CD8-positive, alpha-beta memory T cell (primary cell): ENCODE measurements at places on chromosomes 6 and 20. TPM values are rescaled to one million over a fixed set of nuclear protein-coding genes. Genes with fewer than 3 reads are reported as not detected.

DNA sequence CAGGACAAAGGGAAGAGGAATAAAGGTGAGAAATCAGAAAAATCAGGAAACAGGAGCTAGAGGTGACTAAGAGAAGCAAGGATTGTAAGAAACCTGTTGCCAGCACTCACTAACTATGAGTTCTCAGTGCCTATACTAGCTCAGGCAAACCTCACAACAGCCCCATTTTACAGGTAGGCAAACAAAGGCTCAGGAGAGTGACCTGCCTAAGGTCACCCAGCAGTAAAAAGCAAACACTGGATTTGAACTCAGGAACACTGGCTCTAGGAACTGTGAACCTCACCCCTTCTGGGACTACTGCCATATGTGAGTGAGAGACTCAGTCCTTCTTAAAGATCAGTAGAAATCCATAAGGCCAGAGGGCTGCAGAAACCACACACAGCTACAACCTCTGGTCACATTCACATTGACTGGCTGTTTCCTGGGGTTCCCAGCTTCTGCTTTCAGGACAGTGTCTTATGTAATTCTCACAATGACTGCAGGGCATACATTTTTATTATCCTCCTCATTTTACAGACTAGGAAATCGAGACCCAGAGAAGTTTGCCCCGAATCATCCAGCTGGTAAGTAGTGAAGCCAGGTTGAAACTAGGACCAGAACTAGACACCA, 80.7 kb upstream of the MAFB start:
- no peak for DNase-seq
- no peak overlapping the region for H3K4me3 ChIP-seq
- no peaks in the 10 kb centered on the region for H3K27me3 ChIP-seq
- H3K36me3 ChIP-seq = no peaks in the 10 kb centered on the region

- no peak overlapping the region for H3K27ac ChIP-seq
- no peaks in the 10 kb centered on the region for H3K4me1 ChIP-seq
- no peaks in the 10 kb centered on the region for H3K36me3 ChIP-seq
- no peak overlapping the region for H3K4me3 ChIP-seq
- DNase-seq = no peak
These were observed 429.9 kb downstream of the CD83 start for GRCh38 chr6:14547284-14547998.

DNA sequence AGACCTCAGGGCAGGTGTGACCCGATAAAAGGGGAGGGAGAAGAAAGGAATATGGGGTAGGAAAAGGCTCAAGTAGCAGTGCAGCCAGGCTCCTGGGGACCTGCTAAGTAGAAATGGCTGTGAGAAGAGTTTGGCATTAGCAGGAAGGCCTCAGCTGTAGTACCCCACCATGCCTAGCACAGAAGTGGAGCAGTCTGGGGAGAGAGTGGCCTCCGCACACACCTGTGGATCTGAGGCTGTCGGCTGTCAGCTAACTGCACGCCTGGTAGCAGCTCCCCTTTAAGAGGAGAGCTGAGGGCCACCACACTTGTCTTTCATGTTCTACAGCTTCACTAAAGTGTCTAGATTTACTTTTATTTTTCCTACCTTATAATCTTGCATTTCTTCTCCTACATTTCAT, 24.6 kb downstream of the PDE7B start:
- peaks cover 22% of the 10 kb centered on the region for H3K4me1 ChIP-seq
- H3K36me3 ChIP-seq = no peaks in the 10 kb centered on the region
- no peak overlapping the region for H3K4me3 ChIP-seq
- H3K27ac ChIP-seq = no peak overlapping the region

DNA sequence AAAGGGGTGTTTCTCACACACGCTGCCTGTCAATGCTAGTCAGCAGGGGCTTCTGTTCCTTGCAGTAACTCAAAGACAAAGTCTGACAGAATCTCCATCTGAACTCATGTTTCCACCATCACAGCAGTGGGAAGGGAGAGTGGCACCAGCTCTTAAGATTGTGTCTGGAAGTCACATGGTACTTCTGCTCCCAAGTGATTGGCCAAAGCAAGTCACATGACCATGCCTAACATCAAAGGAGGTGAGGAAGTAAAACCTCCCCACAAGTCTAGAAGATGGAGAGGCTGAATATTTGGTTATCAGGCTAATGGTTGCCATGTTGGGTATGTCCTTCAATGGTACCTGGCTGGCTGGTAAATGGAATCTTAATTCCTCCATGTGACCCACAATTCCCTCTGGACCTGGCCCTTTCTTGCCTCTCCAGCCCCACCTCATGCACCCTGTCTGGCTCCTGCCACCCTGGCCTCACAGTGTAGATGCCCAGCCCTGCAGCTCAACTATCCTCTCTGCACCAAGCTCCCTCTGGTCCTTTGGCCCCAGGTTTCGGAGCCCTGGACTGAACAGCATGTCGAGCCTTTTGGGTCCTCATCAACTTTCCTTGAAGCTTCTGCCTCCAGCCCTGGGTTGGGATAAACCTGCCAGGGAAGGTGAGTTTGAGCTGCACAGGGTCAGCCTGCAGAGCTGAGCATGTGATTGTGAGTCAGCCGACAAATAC, 51.0 kb upstream of the PMEPA1 start:
- no peak for DNase-seq
- no peak overlapping the region for H3K4me3 ChIP-seq
- no peaks in the 10 kb centered on the region for H3K4me1 ChIP-seq

- no peak overlapping the region for H3K27ac ChIP-seq
- no peak for DNase-seq
- H3K4me3 ChIP-seq = no peak overlapping the region
- no peaks in the 10 kb centered on the region for H3K27me3 ChIP-seq
- no peaks in the 10 kb centered on the region for H3K4me1 ChIP-seq
- no peaks in the 10 kb centered on the region for H3K36me3 ChIP-seq
These were observed 377.6 kb upstream of the ZFP64 start for GRCh38 chr20:52569201-52569600.

GRCh38 chr6:121157906-121158305, 176.4 kb downstream of the TBC1D32 start:
- H3K36me3 ChIP-seq = peaks cover 6% of the 10 kb centered on the region
- no peaks in the 10 kb centered on the region for H3K27me3 ChIP-seq
- H3K27ac ChIP-seq = no peak overlapping the region
- DNase-seq = no peak
- H3K4me1 ChIP-seq = no peaks in the 10 kb centered on the region
- H3K4me3 ChIP-seq = no peak overlapping the region

The OR12D3 gene
- not detected for total RNA-seq

The ATAT1 gene
- 10.5 TPM for total RNA-seq

The FAM83C gene
- total RNA-seq = not detected

The SRMS gene
- not detected for total RNA-seq

The ZC3H12D gene
- 84.5 TPM for total RNA-seq

The SLC17A3 gene
- total RNA-seq = not detected

The HSPA1L gene
- 3.5 TPM for total RNA-seq

The CST1 gene
- not detected for total RNA-seq

The SYCP2L gene
- not detected for total RNA-seq
